ENCODE measurements at places on chromosomes 1 and 21. TPM values are rescaled to one million over a fixed set of nuclear protein-coding genes. Genes with fewer than 3 reads are reported as not detected.

The CFH gene
- total RNA-seq, result 37.1 TPM

The SIM2 gene
- not detected for total RNA-seq

The PAFAH2 gene
- 12.2 TPM for total RNA-seq

The GRHL3 gene
- total RNA-seq, result not detected

The HSD11B1 gene
- total RNA-seq, result 3.6 TPM

The CASQ2 gene
- total RNA-seq, result 132 TPM

GRCh38 chr1:94680039-94680377 is 138.4 kb upstream of the F3 start:
- H3K27ac ChIP-seq, result peak overlapping the region; percentile 31
- no peaks in the 10 kb centered on the region for H3K36me3 ChIP-seq
- no peak for DNase-seq
- no peaks in the 10 kb centered on the region for H3K4me1 ChIP-seq

- no peaks in the 10 kb centered on the region for H3K36me3 ChIP-seq
- peaks cover 8% of the 10 kb centered on the region for H3K4me1 ChIP-seq
- DNase-seq, result no peak
- H3K4me3 ChIP-seq, result no peak overlapping the region
Observed at GRCh38 chr1:232962761-232963745, 12.6 kb downstream of the NTPCR start.

DNA sequence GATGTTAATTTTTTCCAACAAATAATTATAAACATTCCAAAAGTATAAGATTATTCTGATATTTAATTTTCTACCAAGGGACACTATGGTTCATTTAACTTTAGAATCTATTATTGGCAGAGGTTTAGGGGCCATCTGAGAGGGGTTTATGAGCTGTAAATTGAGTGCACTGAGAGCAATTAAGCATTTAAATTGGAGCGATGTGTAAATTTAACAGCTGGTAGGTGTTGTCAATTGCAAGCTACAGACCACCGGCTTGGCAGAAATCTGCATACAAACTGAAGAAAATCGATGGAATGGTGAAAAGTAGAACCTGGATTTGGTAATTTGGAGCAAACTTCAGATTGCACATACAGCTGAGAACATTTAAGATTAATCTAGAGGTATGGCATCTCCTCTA is 55.8 kb upstream of the MTF2 start:
- no peaks in the 10 kb centered on the region for H3K4me1 ChIP-seq
- no peaks in the 10 kb centered on the region for H3K27me3 ChIP-seq
- no peak overlapping the region for H3K4me3 ChIP-seq
- DNase-seq, result no peak
- H3K27ac ChIP-seq, result no peak overlapping the region

DNA sequence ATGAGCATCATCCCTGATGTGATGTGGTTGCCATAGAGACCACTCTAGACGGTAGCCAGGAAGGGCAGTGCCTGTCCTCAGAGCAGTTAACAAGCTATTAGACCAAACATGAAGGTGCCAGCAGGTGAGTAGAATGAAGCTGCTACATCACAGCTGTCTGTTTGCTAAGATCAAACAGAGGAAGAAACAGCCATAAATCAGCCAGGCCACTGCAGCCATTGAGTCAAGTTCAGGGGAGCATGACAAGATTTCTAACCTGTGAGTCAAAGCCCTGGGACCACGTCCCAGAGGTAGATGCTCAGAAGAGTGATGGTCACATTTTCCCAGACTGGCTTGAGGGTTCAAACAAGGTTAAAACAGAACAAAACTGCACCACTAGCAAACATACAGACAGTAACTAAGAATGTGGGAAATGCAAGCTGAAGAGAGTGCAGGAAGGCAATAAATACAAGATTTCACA is 450.6 kb upstream of the DAB1 start:
- H3K36me3 ChIP-seq, result no peaks in the 10 kb centered on the region
- no peak overlapping the region for H3K4me3 ChIP-seq
- H3K27ac ChIP-seq, result no peak overlapping the region
- H3K27me3 ChIP-seq, result no peaks in the 10 kb centered on the region
- no peaks in the 10 kb centered on the region for H3K4me1 ChIP-seq

DNA sequence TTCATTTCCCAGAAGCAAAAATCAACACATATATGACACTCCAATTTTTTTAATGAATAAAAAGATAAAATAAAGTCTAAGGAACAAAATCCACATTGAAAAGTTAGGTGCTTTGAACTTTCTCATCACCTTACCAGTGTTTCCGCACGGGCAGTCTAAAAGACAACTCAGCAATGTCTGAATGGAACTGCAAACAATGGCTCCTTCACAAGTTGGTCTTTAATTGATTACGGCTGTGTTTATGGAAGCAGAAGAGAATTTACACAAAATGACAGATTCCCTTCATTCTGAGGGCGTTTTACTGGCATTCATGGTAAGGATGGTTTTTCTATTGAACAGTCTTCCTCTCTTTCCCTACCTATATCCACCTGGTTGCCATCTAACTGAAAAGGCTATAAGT is 65.0 kb upstream of the RNPC3 start:
- H3K4me1 ChIP-seq, result no peaks in the 10 kb centered on the region
- no peaks in the 10 kb centered on the region for H3K36me3 ChIP-seq
- H3K27me3 ChIP-seq, result no peaks in the 10 kb centered on the region
- H3K4me3 ChIP-seq, result no peak overlapping the region
- H3K27ac ChIP-seq, result no peak overlapping the region
- no peak for DNase-seq

GRCh38 chr21:34693192-34693810 is 24.5 kb downstream of the CLIC6 start:
- no peaks in the 10 kb centered on the region for H3K27me3 ChIP-seq
- H3K4me3 ChIP-seq, result no peak overlapping the region
- no peak overlapping the region for H3K27ac ChIP-seq

DNA sequence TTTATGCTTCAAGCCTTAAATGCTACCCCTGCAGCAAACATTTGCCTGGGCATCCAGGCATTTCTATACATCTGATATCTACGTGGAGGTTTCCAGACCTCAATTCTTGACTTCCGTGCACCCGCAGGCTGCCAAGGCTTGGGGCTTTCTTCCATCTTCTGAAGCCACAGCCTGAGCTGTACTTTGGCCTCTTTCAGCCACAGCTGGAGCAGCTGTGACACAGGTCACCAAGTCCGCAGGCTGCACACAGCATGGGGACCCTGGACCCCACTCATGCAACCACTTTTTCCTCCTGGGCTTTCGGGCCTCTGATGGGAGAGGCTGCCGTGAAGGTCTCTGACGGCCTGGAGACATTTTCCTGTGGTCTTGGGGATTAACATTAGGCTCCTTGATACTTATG is 5.4 kb upstream of the HAO2 start:
- H3K36me3 ChIP-seq, result no peaks in the 10 kb centered on the region
- DNase-seq, result no peak
- H3K4me1 ChIP-seq, result no peaks in the 10 kb centered on the region
- no peak overlapping the region for H3K4me3 ChIP-seq

- no peak for DNase-seq
- H3K4me3 ChIP-seq, result no peak overlapping the region
- no peaks in the 10 kb centered on the region for H3K36me3 ChIP-seq
- H3K27me3 ChIP-seq, result no peaks in the 10 kb centered on the region
Observed at GRCh38 chr1:5831600-5832335, 160.5 kb downstream of the NPHP4 start.

DNA sequence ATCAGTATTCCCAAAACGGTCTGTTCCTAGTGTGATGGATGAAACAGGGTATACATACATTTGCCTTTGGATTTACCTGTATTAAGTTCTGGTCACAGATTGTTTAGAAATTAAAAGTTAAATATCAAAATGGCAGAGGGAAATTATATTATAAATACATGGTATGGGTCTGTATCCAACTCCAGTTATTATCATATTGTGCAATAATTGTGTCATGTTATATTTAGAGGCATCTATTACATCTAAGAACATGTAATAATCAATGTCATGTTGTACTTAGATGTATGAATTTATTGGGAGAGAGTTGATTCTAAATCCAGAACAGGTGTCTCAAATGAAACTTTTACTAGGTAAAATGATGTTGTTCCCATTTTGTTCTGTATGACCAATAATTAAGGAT is 79.6 kb downstream of the SNX7 start:
- H3K27me3 ChIP-seq, result no peaks in the 10 kb centered on the region
- H3K27ac ChIP-seq, result no peak overlapping the region
- no peak for DNase-seq
- no peak overlapping the region for H3K4me3 ChIP-seq
- H3K4me1 ChIP-seq, result no peaks in the 10 kb centered on the region
- no peaks in the 10 kb centered on the region for H3K36me3 ChIP-seq

DNA sequence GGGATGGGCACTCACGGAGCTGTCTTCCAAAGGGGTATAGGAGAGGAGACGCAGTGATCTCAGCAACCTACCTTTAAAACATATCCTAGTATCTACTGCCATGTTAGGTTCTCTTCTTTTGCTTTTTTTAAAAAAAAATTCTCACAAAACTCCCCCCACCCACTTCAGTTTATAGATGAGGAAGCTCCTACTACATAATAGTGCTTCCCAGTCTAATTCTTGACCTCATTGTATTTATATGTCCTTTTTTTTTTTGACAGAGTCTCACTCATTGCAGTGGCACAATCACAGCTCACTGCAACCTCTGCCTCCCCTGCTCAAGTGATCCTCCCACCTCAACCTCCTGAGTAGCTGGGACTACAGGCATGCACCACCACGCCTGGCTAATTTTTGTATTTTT is 99.9 kb downstream of the OSBPL9 start:
- no peaks in the 10 kb centered on the region for H3K27me3 ChIP-seq
- H3K27ac ChIP-seq, result no peak overlapping the region
- no peaks in the 10 kb centered on the region for H3K4me1 ChIP-seq
- no peak for DNase-seq
- H3K36me3 ChIP-seq, result no peaks in the 10 kb centered on the region
- H3K4me3 ChIP-seq, result no peak overlapping the region

GRCh38 chr1:103089221-103089620 is 19.1 kb downstream of the COL11A1 start:
- H3K36me3 ChIP-seq, result no peaks in the 10 kb centered on the region
- H3K27me3 ChIP-seq, result no peaks in the 10 kb centered on the region
- no peaks in the 10 kb centered on the region for H3K4me1 ChIP-seq
- H3K27ac ChIP-seq, result no peak overlapping the region
- no peak for DNase-seq

DNA sequence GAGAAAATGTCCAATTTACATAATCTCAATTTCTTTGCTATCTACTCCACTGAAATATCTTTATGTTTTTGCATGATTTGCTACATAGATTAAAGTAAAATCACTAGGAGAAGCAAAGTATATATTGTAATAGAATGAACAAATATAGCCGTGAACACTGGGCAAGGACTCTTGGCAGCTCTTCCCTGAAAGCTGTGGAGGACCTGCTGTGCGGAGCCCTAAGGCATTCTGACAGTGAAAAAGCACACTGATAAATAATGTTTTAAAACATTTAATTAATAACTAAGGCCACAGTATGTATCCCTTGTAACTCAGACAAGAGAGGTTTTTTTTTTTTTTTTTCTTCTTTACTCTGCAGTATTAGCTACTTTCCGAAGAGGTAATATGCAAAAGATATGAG is 256.1 kb upstream of the DPYD start:
- no peaks in the 10 kb centered on the region for H3K36me3 ChIP-seq
- no peaks in the 10 kb centered on the region for H3K27me3 ChIP-seq
- DNase-seq, result no peak
- no peak overlapping the region for H3K27ac ChIP-seq
- H3K4me1 ChIP-seq, result no peaks in the 10 kb centered on the region

GRCh38 chr1:165876121-165876520 is 48.7 kb downstream of the UCK2 start:
- no peak for DNase-seq
- H3K4me1 ChIP-seq, result no peaks in the 10 kb centered on the region
- no peak overlapping the region for H3K27ac ChIP-seq
- H3K27me3 ChIP-seq, result no peaks in the 10 kb centered on the region

All from sigmoid colon (tissue), 7 donors.